Retina (tissue), 1 donor: ENCODE measurements at places on chromosomes 4 and X.

DNA sequence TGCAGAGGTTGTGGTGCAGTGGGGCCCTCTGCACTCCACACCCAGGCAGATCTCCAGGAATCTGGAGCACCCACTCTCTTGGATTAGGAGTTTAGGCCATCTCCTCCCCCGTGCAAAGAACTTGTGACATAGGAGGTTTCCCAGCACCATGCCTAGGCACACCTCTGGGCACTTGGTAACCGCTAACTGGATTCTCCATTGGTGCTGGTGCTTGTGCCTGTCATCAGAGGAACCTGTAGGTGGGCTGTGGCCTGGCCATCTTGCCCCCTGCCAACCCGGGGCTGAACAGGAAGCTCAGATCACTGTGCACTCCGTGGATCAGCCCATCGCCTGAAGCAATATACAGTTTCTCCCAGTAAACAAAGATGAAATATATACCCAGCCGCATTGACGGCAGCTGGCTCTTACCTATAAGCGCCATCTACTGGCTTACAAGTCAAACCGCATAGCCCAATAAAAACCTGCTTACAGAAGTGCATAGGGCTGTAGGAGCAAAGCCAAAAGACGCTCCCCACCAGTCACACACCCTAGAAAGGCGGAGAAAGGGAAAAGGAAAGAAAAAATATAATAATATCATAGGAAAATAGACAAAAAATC lies 19.1 kb upstream of the TEX13B start:
- no peak for DNase-seq

DNA sequence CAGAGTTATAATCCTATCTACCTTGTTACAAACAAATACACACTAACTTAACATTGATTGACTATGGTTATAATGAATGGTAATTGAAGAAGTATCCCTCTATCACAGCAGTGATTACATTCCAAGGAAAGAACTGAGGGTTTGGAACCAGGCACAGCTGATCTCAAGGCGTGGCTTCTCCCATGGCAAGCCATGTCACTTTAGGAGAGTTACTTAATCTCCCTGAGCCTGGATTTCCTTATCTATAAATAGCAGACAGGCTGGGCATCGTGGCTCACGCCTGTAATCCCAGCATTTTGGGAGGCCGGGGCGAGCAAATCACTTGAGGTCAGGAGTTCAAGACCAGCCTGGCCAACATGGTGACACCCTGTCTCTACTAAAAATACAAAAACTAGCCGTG lies 25.6 kb downstream of the SORBS2 start:
- no peak for DNase-seq

- DNase-seq: no peak
Measured at GRCh38 chrX:37767430-37767829, 12.4 kb upstream of the CYBB start.

- no peak for DNase-seq
Measured at GRCh38 chr4:21002976-21003375, 302.7 kb downstream of the PACRGL start.

DNA sequence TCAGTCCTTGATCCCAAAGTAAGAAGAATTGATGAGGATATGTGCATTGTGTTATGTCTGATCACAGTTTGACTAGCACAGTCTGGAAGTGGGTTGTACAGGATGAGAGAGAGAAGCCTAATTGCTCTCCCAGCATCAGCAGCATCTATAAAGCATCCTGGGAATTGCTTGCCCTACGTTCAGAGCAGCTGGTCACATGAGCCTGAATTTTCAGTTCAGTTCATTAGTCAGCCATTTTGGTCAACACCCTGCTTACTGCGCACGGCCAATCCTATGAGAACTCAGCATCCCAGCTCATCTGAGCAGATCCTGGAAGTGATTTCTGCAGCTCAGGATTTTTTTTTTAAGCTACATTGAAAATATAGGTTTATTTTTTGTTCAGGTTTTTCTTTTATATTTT lies at the start of gene RUFY3:
Gene RUFY3, plus strand, starts transcription at position 218 of the 400 bp plus-strand sequence. CDS start 610 bp downstream, outside the sequence.
- DNase-seq: peak; percentile 86

DNA sequence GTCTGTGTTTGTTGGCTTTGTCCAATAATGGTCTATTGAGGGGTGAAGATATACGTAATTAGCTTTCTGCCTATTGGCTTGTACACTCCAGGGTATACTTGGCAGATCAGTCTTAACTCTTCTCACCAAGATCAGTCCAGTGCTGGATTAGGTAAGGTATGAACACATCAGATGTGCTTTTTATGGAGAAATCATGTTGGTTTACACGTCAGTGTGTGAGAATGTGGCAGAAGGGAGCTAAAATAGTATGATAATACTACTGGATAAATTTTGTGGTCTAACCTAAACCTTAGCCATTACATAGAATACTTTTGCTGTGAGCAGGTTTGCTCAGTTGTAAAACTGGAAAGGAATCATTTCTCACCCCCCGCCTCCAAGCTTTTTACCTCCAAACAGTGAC lies 4.2 kb downstream of the PDHA1 start:
- no peak for DNase-seq

GRCh38 chr4:105840426-105841174 lies 54.7 kb upstream of the NPNT start:
- no peak for DNase-seq

GRCh38 chr4:20615486-20616260 lies 84.6 kb upstream of the PACRGL start:
- DNase-seq: no peak

- no peak for DNase-seq
Measured at GRCh38 chr4:55554453-55555030, 7.8 kb upstream of the CLOCK start.

GRCh38 chrX:46531442-46531841 lies 13.8 kb downstream of the ZNF674 start:
- DNase-seq: no peak

DNA sequence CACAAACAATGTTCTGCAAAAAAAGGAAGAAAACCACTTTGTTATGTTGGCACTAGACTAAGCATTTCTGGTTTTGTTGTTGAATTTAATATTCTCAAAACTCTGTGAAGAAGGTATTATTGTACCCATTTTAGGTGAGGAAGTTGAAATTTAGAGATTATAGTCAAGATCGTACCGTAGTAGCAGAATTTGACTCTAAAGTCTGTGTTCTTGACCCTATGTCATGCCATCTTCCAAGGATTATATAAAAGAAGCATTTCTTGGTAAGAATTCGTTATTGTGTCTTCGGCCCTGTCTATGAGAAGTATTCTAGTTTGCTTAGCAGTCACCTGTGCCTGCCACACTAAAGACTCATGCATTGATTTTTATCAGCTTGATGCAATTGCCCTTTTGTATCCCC lies 104.4 kb upstream of the MAP9 start:
- no peak for DNase-seq

GRCh38 chr4:11860996-11861395 lies 432.3 kb upstream of the HS3ST1 start:
- no peak for DNase-seq

GRCh38 chr4:26802790-26803189 lies 57.9 kb upstream of the STIM2 start:
- no peak for DNase-seq

DNA sequence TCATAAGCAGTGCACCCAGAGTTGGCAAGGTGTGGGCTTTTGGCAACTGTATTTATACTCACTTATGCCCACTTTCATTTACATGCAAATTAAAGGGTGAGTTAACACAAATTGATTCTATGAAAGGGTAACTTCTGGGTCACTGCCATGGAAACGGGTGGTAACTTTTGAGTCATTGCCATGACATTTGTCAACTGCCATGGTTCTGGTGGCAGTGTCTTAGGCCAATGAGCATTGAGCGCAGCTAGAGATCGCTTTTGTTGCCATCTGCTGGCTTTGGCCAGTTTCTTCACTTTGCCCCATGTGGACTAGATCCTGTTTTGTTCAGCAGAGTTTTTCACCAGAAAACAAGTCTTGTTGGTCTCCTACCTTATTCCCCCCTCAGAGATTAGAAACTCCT lies 170.8 kb upstream of the NUDT6 start:
- DNase-seq: no peak

DNA sequence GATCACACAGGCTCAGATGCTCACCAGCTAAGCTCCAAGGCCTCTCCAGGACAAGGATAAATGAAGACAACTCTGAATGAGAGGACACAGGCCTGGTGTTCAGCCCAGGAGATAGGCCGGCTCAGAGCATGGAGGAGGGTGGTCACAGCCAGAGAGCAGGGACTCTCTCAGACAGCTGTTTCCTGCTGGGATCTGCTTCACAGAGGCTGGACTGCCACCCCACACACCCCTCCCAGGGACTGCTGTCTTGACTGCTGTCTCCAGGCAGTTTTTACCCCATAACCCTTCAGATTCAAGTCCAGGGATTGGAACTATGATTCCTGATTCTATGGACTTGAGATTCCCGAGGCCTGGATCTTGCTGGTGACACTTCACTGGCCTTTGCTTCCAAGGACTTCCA lies 89.0 kb downstream of the SMIM20 start:
- no peak for DNase-seq

GRCh38 chr4:189850239-189850856 lies 90.3 kb upstream of the FRG1 start:
- DNase-seq: no peak

DNA sequence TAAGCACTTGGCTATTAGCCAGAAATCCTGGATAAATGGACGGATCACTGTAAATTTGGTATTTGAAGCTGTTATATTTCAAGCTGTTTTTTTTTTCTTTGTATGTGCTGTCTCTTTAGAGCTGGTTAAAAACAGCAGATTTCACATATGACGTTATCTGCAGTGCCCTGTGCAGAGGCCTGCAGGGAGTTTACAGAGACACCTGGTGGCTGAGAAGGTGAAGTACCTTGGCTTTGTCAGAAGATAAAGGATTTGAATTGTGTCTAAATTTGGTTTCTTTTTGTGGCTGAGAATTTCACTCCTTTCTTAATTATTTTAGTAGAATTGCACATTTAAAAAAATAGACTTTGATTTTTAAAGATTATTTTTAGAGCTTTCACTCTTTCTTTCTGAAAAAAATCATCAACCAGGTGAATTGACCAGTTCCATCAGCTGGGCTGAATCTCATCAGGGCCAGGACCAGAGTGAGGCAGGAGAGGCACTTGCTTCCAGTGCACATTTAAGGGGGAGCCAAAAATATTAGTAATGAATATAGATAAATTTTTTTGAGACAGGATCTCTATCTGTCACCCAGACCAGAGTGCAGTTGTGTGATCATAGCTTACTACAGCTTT lies 9.6 kb upstream of the CHRNA9 start:
- peak; percentile 62 for DNase-seq

DNA sequence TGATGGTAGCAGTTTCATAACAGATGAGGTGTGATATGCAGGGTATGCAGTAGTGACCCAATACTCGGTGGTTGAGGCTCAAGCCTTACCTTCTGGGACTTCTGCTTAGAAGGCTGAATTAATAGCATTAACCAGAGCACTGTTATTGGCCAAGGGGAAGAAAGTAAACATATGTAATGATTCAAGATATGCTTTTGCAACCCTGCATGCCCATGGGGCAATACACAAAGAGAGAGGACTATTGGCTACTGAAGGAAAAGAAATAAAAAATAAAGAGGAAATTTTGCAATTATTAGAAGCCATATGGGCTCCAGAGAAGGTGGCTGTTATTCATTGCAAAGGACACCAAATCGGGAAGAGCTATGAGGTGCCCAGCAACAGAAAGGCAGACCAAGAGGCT lies 8.7 kb downstream of the GAGE10 start:
- no peak for DNase-seq

DNA sequence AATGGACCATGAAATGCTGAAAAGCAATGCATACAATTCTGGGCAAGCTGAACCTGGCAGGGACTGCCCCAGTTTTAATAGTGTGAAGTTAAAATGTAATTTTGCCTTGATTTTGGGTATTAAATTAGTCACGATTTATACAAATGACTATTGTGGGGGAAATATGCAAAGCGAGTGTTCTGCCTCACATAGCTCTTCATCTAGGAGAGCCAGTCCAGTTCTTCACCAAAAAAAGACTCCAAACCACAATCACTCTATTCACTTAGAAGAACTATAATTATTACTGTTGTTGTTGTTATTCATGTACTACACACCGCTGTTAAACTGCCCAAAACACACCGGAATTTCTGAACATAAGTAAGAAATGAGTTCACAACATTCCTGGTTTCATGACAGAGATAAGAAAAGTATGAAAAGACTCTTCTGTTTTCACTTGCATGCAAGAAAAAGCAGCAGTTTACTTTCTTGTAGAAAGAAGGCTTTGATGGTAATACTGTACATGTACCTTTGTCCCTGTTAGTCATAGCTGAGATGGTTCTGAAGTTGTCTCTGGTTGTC lies 101.9 kb downstream of the QRFPR start:
- no peak for DNase-seq

- DNase-seq: no peak
Measured at GRCh38 chrX:17291171-17291900, 83.7 kb upstream of the NHS start.
